ENCODE measurements at places on chromosomes 5 and 9.

DNA sequence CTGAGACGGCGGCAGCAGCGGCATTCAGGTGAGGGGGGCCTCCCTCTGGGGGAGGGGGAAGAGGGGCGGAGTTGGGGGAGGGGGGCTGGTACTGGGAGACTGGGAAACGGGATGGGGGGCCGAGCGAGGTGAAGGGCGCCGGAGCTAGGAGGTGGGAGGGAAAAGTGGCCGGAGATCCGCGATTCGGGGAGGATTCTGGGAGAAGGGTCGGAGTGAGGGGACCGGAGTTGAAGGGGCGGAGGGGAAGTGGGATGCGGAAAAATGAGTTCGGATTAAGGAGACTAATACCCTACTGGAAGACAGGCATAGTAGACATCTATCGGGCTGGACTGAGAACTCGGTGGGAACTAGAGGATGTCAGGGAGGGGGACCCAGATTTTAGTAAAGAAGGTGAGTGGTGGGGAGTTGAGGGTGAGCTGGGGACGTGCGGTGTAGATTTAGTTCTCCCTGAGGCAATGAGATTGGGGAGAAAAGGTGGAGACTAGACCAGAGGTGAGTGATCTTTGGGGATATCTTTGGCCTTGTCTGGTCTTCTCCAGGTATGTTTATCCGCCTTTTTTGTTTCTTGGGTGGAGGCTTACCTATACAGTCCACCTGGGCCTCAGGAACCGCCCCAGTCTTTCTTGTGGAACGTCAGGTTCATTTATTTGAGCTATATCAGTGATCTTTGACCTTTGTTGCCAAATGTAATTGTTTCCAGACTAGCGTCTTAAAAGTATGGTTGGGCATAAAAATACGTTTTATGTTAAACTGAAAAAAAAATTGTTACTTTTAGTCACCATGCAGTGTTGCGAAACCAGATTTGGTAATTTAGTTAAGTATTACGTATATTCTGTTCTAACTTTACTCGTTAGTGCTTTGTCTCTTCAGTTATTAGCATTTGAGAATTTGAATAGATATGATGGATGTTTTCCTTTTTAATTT, 632 bp downstream of the UBAP1 start:
- DNase-seq: no peak

- no peak for DNase-seq
Observed at GRCh38 chr9:8632493-8632892, 832.9 kb upstream of the DMAC1 start.

DNA sequence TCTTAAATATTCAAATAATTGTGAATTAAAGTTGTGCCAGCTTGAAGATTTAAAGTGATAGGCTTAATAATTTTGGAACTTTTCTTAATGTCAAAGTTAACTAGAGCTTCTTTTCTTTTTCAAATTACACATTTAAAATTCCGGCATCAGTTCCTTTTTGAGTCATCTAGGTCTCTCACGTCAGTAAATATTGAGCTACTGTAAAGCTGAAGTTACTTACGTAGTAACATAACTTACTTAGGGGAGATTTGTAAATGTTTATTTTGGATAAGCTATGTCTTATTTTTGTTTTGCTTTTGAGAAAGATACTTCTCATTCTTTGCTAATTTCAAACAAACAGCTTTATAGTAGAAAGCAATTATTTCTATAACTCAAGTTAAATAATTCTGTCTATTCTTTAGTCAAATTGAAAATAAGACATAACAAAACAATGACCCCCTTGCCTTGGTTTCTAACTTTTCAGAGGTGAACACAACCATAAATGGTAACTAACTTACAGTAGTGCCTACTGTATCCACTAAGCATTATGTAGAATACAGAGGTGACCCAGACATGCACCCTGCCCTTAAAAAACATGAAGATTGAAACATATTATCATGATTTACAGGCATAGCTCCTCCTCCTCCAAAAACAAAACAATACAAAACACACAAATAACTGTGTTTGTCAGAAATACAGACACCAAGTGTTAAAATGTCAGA, 29.8 kb downstream of the CD274 start:
- DNase-seq: peak; percentile 43

GRCh38 chr9:116088396-116088795, 65.2 kb upstream of the PAPPA start:
- no peak for DNase-seq

DNA sequence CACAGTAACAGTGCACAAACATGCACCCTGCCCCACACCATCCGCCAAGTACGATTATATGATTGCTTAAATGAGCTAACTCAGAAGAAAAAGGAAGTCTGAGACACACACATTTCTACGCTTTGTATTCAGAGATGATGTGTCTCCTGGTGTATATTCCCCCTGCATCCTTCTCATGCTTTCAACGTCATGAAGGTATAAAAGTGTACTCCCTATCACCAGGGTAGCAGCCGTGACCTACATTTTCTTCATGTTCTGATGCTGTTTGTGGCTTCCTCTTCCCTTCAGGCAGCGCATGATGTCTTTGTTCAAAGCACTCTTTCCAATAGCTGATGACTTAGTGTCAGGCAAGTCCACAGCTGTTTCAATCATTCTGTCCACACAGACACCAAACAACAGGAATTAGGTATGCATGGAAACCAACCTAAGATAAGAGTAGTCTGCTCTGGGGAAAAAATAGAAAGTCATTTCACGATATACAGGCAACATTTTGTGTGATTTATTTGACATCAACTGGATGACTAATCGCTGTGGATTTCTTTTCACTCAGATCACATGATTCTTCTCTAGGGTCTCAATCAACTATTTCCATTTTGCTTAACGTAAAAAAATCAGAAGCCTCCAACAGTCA, 269.4 kb upstream of the PTGER4 start:
- DNase-seq: no peak

All from GM06990 (cell line).